ENCODE measurements at places on chromosomes 3 and 15.

DNA sequence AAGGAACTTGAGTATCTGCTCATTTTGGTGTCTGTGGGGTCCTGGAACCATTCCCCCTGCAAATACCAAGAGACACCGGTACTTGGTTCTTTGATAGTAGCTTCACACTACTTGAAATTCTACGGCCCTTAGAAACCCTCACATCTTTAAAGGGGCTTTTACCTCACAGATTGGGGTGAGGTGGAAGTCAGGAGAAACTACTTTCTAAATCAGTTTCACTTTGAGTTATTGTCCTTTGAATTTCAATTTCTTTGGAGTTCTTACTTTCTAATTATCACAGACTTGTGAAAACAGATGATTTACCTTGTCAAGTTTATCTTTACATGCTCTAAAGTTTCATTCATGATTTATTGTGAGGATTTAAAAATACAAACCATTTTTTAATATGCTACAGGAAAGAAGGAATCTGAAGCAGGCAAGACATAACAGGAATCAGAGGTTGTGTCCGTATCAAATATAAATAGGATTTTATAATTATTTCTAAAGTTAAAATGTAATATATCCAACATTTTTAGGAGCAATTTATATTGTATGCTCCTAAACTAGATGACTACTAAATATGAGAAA, 98.9 kb downstream of the NEDD4 start:
- no peak for DNase-seq

DNA sequence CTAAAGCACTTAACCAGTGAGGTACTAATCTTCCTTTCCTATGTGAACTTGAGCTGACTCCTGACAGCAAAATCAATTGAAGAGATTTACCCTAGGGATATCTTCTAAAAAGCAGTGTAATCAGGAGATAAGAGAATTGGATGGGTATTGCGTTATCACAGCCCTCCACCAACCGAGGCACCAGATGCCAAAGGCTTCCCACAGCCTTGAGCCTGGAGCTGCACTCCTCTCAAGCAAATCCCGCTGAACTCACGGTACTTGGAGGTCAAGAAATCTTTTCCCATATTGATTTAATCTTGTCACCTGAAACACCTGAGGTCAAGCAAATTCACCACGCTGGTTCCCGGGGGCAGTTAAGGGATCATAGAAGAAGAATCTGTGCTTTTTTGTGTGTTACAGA, 346.8 kb downstream of the TBL1XR1 start:
- DNase-seq: no peak

DNA sequence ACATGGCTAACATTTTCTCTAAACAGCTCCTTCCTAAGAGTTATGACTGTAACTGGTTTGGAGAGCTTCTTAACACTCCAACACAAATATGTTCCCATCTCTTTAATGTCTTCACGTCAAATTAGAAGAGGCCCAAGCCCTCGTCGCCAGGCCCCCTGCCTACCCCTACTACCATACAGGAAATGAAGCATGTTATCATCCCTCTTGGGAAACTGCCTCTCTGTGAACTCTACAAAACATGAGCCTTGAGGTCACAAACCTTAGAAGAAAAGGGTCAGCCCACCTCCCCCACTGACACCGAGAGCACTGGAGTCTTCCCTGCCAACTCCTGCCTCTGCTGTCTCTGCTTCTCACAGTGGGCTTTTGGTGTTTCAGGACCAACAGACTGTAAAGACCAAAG, 243.1 kb upstream of the STT3B start:
- DNase-seq: no peak

DNA sequence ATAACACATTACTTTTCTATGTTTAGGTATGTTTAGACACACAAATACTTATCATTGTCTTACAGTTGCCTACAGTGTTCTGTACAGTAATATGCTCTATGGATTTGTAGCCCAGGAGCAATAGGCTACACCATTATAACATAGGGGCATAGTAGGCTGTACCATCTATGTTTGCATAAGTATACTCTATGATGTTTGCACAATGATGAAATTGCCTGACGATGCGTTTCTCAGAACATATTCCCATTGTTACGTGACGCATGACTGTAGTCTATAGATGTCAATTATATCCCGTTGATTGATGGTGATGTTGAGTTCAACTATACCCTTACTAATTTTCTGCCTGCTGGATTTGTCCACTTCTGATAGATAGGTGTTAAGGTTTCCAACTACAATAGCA, 139.4 kb upstream of the PFN2 start:
- no peak for DNase-seq

- no peak for DNase-seq
These were observed 387.4 kb downstream of the RBMS3 start for GRCh38 chr3:29668233-29668632.

DNA sequence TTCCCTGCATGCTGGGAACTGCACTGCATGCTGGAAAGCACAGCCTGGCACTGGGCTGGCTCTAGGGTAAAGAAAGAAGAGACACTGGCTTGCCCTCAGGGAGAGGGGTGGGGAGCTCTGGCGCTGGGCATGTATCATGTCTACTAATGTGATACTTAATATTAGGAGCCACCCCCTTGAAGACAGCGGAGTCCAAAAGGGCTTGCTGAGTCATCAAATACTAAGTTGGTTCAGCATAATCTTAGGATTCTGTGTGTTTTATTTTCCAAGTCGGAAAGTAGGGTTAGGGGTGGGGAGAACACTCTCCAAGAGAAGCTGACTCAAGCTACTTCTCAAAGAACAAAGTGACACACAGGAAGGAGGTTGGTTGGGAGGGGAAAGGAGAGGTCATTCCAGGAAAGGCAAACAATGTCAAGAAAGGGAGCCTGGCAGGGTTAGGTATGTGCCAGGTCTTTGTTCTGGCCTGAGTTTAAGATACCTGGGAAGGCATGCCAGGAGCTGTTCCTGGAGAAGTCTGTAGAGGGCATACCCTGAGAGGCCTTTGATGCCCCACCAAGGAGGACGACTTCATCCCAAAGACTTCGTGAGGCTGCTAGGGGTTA, 237.8 kb upstream of the NR2E3 start:
- no peak for DNase-seq

DNA sequence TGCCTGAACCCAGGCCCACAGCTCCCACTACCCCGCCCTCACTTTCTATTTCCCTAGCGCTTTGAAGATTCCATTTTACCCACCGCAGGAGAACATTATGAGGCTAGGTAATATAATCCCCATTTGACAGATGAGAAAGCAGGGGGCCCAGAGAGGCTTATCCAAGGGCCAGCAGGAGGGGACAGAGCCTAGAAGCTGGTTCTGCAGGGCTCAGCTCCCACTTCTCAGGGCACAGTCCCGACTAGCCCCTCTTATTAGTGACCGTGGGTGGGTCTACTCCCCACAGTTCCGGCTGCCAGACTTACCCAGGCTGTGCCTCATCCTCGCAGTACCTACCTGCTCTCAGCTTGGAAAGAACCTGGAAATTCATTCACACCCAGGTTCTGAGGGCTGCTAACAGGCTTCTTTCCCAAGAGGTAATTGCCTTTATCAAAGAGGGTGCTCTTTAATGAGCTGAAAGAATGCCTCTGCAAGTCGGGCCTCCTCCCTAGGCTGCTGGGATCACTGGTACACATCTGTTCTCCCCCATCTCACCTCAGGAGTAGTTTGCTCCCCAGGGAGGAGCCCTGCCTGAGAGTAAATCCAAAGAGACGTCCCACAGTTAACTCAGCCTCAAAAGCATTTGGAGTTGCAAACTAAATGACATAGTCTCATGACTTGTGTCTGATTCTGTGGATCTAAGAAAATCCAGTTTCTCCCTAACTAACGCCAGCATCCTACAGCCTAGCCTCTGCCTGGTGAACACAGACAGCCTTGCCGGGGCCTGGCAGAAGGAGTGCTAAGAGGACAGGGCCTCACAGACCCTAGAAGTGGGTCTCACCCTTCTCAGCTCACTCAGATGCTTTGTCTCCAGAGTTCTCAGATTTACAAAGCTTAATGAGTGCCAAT, 125.0 kb downstream of the CHSY1 start:
- no peak for DNase-seq

GRCh38 chr15:76286271-76286879, 24.9 kb downstream of the ETFA start:
- DNase-seq: no peak

GRCh38 chr3:194135516-194135805, 487 bp upstream of the HES1 start:
- no peak for DNase-seq

DNA sequence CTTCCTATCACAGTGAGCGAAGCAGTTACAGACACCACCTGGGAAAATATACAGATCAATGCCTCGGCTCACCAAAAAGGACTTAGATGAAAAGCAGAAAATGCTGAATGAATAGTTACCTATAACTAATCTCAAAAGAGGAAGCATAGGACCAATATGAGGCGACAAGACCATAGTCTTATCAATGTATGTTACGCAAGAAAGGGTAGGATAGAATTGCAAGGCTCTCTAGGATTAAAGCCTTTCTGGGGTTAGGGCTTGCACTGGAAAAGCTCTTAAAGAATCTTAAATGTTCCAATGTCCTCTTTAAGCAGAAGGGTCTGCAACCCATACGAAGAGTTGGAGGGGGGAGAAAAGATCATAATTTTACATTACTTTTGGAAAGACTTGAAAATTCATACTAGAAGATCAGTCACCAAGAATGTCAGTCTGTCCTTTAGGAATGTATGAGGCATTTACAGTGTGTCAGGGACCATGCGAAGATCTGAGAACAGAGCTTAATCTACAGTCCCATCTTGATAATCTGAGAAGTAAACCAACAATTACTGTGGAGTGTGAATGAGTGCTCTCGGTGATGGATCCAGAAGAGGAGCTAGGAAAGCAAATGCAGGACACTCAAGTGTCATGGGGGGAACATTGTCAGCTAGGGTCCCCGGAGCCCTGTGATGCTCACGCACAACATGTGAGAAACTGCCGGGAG, 185.9 kb downstream of the GREM1 start:
- no peak for DNase-seq

- DNase-seq: no peak
These were observed 1101.4 kb downstream of the ROBO2 start for GRCh38 chr3:78141269-78141668.

- no peak for DNase-seq
These were observed 424 bp downstream of the HAUS2 start for GRCh38 chr15:42549032-42549491.

GRCh38 chr15:92899948-92900730, at the start of gene CHD2:
Gene CHD2 (plus strand): TSS chr15:92900324. CDS start chr15:92901238, 914 bp downstream.
- no peak for DNase-seq

DNA sequence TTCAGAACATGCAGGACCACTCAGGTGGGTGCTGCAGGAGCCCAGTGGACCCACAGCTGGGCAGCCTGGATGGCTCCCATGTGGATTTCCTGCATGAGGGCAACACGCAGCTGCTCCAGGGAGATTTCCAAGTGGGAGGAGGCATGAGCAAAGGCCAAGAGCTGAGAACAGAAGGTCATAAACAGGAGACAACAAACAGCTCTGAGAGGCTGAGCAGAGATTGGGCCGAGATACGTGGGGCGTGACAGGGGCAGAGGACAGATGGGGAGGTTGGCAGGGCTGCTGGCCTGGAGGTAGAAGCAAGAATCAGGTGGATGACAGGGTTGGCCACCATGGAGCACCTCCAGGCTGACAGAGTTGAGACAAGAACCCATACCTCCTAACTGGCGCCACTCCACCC, 2.9 kb downstream of the PHGR1 start:
- no peak for DNase-seq

DNA sequence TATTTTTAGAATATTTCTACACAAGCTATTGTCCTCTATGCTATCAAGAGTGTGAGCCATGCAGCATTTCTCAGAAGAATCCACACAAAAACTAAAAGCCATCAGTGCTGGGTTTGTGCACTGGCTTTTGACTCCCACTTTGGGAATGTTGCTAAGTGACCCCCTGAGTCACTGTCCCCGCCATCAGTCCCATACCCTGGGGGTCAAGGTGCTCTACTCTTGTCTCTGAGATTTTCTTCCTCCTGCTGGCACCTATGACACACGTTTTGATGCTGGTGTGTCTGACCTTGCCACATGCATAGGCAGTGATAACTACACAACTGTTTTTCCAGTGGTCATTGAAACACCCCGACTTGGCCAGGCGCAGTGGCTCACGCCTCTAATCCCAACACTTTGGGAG, 19.8 kb downstream of the CMTM7 start:
- no peak for DNase-seq

GRCh38 chr3:71468311-71469137, 115.0 kb downstream of the FOXP1 start:
- DNase-seq: no peak

DNA sequence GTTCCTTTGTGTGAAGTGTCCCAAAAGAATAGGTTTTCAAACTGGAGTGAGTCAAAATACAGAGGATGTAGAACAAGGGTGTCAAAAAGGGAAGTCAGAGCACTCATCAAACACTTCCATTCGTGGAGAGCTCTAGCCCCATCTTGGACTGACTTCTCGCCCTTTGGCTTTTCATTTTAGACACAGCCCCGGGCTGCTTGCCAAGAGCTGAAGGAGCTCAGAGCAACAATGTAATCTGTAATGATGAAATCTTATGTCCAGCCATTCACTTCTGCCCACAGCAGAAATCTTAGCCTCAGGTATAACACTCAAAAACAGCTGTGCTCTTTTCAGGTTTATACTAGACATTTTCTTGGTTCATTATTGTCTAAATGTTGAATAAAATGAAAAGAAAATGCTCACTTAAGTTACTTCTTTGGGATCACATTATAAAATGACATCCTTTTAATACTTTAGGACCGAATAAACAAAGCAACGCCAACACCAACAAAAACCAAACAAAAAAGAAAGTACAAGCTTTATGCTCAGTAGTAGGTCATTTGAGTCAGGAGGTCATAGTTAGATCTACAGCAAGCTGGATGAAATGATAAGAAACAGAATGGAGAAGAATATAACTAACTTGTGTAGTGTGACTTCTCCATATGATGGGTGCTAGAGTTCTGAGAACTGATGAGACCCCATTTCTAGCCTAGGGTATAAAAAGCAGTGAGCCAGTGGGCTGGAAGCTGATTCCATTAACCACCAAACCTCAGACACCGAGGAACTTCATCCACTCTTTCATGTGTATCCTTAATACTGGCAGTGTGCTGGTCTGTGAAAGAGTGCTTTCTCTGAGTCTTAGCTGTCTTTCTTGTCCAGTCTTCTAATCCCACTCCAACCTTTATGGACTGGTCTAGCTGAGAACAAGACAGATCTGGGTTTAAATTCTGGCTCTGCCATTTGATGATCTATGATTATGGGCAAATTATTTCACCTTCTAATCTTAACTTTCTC, 131.8 kb upstream of the SLC7A14 start:
- no peak for DNase-seq

DNA sequence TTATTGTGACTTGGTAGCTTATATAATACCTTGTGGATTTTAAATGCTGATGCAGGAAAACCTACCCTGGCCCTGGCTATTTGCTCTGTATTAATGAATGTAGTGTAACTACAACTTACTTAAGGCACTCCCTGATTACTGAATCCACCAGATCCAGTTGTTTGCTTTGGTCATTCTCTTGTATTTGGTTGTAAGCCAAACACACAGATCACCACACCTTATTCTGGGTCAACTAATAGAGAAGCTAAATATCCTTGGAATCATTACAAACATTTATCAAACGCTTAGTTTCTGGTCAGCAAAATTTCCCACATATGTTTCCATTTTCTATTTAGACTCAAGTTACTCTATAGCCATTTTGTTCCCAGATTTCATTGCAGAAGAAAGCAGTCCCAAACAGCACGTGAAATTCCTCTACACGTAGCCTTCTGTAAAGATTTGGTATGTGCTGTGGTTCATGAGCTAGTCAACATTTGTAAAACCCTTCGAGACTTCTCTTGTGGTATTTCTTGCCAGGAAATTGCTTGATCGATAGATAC, 322.6 kb downstream of the MEX3B start:
- no peak for DNase-seq

All from stimulated activated CD8-positive, alpha-beta memory T cell treated with anti-CD3 and anti-CD28 coated beads, Interleukin-7, amount 100 ng/mL, for 24 hours (primary cell).